ENCODE measurements at places on chromosomes 6 and 20. TPM values are rescaled to one million over a fixed set of nuclear protein-coding genes. Genes with fewer than 3 reads are reported as not detected.

GPR6 gene
- total RNA-seq, result not detected

DNA sequence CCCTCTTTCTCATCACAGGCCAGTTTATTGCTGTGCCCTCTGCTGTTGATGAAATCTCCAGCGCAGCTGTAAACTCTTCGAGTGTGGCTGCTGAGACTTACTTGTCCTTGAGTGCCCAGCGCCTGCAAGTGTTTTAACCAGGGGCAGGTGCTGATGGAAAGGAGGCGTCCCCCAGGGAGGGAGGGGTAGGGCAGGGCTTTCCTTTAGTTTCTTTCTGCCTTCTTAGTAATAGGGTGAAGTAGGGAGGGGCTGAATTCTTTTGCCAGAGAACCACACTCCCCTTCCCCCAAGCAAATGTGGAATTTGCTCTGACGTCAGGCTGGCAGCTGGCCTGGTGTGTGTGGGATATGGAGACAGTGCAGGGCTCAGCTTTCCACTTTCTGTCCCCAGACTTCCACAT, 61.2 kb downstream of the IGF2R start:
- DNase-seq, result no peak

GRCh38 chr20:38082894-38083293, 49.3 kb downstream of the RPRD1B start:
- no peak for DNase-seq

DNA sequence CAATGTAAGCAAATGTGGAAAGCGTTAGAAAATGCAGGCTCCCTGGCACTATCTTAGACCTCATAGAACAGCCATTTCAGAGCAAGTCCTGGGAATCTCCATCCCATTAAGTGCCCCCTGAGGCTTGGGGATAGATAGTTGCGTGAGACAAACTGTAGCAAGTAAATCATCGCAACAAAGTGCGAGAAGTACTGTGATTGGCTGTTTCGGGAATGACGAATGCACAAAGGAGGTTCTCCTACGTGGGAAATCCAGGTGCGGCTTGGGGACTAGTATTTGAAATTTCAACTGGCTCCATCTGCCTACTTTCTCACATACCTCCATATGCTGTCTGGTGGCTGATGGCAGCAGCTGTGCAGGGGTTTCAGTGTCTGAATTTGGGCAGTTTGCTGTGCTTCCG, 84.5 kb downstream of the PLEKHG1 start:
- DNase-seq, result no peak

GRCh38 chr6:136114661-136115060, 135.4 kb downstream of the MTFR2 start:
- no peak for DNase-seq

- DNase-seq, result no peak
Measured at GRCh38 chr6:44569931-44570385, 182.5 kb downstream of the CDC5L start.

CLPSL2 gene
- total RNA-seq, result not detected

DNA sequence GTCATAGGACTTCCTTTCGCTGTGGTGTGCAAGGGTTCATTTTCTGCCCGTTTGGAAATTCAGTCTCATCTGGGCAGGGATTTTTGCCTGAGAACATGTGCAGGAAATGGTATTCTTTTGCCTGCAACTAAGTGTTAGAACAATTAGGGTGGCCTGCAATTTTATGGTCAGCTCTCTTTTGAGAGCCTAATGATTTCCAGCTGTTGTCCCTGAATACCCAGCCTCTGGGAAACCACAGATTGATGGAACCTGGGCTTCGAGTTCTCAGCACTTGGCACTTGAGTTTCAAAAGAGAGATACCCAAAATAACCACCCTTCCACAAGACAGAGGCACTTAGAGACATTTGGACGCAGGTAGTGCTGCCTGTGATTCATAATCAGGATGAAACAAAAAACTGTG, 217.2 kb upstream of the FOXA2 start:
- DNase-seq, result no peak

GRCh38 chr6:68649669-68650068, 14.6 kb downstream of the ADGRB3 start:
- no peak for DNase-seq

- peak; percentile 84 for DNase-seq
Measured at GRCh38 chr20:1225783-1226654, at the start of gene RAD21L1. Gene RAD21L1, plus strand, starts transcription at chr20:1226044. Its CDS starts 2,410 bp downstream, at chr20:1228454.

DNA sequence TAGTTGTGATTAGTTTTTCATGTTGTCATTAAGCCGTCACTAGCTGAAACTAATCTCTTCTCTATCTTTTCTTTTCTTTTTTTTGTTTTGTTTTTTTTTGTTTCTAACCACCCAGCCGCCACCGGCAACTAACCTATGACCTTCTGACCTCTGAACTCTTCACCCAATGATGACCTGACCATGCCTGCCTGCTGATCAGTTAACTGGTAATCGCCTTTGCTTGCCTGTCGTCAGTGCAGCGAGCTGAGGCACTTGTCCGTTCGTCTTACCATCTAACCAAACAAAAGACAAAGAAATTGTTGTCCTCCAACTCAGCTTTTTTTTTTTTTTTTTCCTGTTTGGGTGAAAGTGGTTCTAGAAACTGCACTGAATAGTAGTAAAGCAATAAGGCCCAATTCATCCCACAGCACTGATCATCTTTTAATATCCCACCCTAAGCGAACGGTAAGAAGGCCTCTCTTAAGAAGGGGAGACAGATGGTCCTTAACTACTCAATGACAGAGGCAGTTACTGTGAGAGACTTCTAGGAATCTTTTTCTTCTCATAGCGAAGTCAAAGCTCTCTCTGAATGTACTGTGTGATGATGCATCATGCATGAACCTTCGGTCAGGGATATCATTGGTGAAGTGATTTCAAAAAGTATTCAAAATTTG, 156.2 kb downstream of the QKI start:
- no peak for DNase-seq

IMPG1 gene
- total RNA-seq, result not detected

DEFB125 gene
- total RNA-seq, result not detected

DNA sequence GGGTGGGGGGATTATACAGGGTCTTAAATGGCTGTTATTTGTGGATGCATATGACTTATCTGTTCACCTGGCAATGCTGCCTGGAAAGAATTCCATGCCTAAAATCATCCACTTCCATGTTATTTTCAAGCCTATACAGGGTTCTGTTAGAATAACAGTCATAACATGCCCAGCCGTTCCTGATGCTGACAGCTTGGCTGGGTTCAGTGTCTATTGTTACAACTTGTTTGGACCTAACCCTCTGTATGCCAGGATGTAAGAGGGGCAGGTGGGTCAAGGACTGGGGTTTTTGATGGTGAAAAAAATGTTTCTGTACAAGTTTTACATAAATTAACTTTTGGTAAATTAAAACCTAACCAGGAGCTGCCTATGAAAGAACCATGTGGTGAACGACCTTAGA, 79.8 kb downstream of the GINS1 start:
- no peak for DNase-seq

DNA sequence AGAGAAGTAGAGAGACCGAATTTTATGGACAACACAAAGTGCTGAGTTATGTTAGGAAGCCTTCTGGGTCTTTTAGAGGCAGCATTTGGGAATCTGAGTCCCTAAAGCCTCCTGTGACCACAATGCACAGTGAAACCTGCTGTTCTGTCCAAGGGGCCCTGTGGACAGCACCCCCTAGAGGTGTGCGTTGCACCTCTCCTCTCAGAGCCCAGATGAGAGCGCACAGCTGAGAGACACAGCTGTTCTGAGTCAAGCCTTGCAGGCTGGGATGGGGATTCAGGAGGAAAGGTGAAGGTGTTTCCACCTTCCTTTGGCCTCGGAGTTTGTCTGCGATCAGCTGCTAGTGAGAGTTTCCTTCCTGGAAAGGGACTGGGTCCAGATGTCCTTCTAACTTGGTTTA, 13.0 kb downstream of the PCK1 start:
- DNase-seq, result no peak

SCUBE3 gene
- total RNA-seq, result 0.81 TPM

DNA sequence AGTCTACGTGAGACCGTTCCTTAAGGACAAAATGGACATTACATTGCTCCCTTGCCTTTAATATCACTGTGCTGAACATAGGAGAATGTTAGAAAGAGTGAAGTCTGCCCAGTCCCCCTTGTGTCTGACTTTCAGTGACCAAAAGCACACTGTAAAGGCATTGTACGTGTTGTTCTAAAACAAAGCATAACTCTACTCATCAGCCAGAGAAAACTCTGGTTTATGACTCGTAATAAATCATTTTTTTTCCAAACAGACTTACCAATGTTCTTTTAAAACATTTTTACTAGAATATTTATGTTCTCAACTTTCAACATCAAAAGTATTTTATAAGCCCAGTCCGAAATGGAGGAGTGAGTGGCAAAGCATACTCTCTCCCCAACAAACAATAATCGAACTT, 262.5 kb downstream of the GJA1 start:
- DNase-seq, result no peak

STX7 gene
- total RNA-seq, result 36.1 TPM

FAM217A gene
- not detected for total RNA-seq

DNA sequence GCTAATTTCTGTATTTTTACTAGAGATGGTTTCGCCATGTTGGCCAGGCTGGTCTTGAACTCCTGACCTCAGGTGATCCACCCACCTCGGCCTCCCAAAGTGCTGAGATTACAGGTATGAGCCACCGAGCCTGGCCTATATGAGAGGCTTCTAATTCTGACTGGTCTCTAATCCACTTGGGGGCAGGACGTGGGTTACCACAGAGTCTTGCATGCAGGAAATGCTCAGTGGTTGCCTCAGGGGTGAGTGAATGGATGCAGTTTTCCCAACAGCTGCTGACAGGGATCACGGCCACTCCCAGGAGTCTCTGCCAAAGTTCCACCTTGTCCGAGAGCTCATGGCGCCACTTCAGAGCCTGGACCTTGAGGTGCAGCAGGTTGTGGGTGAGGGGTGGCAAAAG, 6.4 kb upstream of the FANCE start:
- DNase-seq, result no peak

DNA sequence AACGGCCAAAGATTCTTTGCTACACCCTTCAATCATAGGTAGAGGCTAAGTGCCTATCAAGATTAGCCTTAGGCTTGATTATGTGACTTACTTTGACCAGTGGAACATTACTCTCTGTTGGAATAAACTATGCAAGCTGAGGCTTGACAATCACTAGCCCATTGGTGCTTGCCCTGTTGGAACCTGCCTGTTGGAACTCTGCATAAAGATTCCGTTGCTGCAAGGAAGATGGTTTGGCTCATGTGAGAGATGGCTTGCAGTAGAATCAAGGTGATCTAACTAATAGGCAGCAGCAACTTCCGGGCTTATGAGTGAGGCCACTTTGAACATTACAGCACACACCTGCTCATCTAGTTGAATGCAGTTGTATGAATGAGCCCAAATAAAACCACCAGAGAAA, 227.7 kb upstream of the TSHZ2 start:
- no peak for DNase-seq

SLC12A5 gene
- 0.40 TPM for total RNA-seq

DNA sequence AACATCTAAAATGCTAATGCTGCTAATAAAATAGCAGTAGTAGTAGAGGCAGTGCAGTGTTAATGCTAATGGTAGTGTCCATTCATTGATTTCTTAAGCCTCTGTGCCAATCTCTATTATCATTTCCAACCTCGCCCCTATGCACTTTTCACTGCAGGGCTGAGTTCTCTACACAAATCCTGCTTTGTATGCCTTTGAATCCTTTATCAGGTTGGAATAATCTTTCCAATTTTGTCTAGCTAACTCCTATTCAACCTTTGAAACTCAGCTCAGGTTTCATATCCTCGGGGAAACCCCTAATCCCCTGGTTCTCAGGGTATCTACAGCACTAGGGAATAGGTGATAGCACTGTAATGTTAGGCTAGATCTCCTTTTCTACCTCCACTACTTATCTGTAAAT, 284.0 kb upstream of the RUNX2 start:
- DNase-seq, result no peak

DNA sequence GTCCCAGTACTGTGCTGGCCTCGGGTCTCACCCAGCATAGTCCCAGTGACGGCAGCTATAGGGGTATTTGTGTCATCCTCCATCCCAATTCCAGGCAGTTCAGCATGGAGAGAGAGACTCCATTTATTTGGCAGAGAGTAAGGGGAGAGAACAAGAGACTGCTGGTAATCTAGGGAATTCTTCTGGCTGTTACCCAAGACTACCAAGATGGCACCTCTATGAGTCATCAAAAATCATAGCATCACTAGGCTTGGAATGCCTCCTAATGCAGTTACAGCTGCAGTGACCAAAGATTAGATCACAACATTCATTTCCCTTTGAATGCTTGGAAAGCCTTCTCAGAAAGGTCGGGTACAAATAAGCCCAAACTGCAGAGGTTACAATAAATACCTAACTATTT, 660.4 kb upstream of the FLRT3 start:
- no peak for DNase-seq

MUC21 gene
- total RNA-seq, result not detected

SLC2A10 gene
- 5.1 TPM for total RNA-seq

DNA sequence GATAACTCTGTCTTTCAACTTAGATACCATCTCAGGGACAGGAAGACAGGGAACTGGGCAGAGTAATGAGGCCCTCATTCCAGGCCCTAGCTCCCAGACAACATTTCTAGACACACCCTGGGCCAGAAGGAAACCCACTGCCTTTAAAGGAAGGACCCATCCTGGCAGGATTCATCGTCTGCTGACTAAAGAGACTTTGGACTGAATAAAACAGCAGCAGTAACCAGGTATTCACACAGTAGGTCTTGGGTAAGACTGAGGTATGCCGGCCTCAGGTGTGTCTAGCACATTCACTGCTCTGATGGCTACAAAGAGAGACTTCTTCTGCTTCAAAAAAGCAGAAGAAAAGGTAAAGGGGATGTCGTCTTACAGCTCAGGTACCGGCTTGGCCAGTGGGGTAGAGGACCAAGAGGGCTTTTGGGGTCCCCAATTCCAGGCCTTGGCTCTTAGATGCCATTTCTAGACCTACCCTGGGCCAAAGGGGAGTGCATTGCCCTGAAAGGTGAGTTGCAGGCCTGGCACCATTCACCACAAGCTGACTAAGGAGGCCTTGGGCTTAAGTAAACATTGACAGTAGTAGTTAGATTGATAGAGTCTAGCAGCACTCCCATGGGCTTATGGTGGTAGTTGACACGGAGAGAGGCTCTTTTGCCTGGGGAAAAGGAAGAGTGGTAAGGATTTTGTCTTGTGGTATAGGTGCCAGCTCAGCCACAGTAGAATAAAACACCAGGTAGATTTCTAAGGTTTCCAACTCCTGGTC, 13.4 kb downstream of the SNX14 start:
- DNase-seq, result no peak

LHFPL5 gene
- not detected for total RNA-seq

HLA-DPB1 gene
- total RNA-seq, result 49.5 TPM

DNA sequence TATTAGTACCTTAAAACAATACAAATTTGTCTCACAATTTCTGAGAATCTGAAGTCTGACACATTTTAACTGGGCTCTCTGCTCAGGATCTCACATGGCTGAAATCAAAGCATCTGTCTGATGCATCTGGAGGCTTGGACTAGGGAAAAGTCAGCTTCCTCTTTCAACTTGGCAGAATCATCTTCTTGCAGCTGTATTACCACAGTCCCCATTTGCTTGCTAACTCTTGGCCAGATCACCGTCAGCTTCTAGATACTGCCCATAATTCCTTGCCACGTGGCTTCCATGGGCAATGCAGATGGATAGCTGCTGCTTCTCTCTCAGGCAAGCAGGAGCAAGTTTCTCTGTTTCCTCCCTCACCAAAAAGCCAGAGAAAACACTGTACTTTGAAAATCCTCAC, 1106.4 kb upstream of the CITED2 start:
- no peak for DNase-seq

Data from suprapubic skin (tissue), 4 donors.